ENCODE measurements at places on chromosomes 13 and 19.
A peak's percentile ranks its signal among the peaks of the same experiment; 100 is the strongest.

GRCh38 chr19:49818649-49819370, 721 bp downstream of the MED25 start:
- no peak for DNase-seq

DNA sequence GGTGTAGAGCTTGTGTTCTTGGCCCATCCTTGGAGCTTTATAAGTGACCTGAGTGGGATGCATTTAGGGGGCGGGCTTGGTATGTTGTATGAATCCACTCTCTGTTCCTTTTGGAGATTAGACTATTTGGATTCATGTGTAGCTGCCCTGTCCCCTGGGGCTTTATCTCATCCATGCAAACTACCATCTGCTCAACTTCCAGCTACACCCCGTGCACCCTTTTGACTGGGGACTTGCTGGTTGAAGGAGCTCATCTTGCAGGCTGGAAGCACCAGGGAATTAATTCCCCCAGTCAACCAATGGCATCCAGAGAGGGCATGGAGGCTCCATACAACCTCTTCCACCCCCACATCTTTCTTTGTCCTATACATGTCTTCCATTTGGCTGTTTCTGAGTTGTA, 6.1 kb downstream of the CLEC4M start:
- no peak for DNase-seq

DNA sequence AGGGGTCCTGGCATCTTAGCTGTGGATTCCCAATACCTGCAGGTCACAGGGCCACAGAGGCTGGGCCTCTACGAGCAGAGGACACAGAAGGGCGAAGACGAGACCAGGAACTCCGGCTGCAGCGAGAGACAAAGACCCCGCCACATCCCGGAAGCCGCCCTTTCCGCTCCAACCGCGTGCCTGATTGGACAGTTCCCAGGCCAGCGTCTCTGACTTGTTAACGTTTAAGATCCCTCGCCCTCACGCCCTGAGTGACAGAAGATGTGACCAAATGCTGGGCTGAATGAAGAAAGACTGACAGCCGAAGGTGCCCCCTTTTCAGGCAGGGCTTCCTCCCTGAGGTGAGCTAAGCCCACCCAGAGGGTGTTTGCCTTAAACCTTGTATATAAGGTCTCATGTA, at the start of gene ZNF98:
Gene ZNF98, minus strand, starts transcription at position 136 of the 400 bp plus-strand sequence. Its CDS starts 122 bp downstream, at position 14.
- no peak for DNase-seq

DNA sequence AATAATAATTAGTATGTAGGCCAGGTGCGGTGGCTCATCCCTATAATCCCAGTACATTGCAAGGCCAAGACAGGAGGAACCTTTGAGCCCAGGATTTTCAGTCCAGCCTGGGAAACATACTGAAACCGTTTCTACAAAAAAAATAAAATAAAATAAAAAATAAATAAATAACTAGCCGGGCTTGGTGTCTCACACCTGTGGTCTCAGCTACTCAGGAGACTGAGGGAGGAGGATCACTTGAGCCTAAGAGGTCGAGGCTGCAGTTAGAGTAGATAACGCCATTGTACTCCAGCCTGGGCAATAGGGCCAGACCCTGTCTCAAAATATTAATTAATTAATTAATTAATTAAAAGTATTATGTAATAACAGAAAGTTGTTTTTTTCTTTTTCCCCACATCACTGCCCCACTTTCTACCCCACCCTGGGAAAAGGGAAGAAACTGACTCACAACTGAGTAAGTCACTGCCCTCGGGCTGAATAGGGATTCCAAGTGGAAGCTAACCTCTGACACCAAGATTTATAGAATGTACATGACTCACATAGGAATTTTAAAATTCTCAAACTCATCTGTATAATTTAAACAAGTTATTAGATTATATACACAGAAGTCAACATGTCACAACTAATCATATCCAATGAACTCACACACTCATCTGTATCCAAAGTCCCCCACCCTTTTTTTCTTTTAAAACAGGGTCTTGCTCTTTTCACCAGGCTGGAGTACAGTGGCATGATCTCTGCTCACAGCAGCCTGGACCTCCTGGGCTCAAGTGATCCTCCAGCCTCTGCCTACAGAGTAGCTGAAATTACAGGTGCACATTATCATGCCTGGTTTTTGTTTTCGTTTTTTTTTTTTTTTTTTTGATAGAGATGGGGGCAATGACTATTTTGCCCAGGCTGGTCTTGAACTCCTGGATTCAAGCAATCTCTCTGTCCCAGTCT, 12.5 kb downstream of the ZNF611 start:
- no peak for DNase-seq

DNA sequence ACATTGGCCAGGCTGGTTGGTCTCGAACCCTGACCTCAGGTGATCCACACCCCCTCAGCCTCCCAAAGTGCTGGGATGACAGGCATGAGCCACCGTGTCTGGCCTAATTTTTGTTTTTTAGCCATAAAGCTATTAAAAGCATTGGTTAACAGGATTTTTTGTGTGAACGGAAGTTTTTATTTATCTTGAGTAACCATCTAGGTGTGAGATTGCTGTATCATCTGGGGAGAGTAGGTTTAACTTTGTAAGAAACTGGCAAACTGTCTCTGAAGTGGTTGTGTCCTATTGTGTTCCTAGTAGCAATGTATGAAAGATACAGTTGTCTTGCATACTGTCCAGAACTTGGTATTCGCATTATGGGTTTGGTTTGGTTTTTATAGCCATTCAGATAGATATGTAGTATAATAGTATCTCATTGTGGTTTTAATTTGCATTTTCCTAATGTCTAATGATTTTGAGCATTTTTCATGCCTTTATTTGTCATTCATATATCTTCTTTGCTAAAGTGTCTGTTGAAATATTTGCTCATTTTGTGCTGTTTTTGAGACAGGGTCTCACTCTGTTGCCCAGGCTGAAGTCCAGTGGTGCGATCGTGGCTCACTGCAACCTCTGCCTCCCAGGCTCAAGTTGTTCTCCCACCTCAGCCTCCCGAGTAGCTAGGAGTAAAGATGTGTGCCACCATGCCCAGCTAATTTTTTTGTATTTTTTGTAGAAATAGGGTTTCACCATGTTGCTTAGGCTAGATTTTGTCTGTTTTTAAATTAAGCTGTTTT, 13.5 kb upstream of the PLEKHF1 start:
- DNase-seq, result no peak

- DNase-seq, result no peak
These were observed 82.0 kb downstream of the FRY start for GRCh38 chr13:32113532-32113931.

DNA sequence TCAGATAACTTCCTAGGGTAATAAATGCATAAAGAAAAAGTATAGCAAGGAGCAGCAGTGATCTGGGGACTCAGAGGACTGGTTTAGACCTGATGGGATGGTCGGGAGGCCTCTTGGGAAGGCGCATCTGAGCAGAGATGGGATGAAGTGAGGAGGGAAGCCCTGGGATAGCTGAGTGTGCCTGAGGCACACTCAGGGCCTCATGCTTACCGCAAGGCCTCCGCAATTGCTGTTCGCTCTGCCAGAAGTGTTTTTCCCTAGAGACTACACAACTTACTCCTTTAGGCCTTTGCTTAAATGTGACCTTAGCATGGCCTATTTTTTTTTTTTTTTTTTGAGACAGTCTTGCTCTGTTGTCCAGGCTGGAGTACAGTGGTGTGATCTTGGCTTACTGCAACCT, 4.1 kb upstream of the DLL3 start:
- DNase-seq, result no peak

DNA sequence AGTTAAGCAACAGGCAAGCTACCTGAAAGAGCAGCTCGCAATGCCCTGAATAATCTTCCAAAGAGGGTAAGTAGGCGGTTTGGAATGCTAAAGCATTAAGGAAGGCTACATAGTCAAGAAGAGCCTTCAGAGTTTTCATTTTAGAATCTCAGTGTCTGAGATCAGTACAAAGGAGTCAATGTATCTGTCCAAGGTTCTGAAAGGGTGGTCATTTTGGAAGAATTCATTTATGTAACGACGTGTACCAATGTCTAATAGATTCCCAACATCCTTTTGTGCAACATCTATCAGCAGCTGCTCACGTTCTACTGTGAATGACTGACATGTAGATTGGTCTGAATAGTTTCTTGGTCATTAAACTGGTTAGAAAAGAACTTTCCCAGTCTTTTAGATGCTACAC, 15.2 kb downstream of the ZNF665 start:
- no peak for DNase-seq

DNA sequence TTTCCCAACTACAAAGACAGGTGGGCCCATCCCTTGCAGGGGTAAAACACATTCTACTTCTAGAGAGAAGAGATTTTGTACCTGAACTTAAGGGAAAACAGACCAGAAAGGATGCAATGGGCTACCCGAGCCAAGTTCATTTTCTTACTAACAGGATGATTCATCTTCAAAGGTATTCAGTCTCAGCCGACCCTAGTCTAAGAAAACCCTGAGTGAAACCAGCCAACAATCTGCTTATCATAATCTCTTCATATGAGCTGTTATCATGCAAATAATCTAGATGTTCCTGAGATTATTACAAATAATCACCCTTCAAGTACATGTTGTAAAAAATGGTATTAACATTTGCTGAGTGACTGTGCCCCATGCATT, 15.6 kb downstream of the PABPC3 start:
- no peak for DNase-seq

- DNase-seq, result no peak
These were observed 47.9 kb upstream of the EPHX3 start for GRCh38 chr19:15280048-15280725.

DNA sequence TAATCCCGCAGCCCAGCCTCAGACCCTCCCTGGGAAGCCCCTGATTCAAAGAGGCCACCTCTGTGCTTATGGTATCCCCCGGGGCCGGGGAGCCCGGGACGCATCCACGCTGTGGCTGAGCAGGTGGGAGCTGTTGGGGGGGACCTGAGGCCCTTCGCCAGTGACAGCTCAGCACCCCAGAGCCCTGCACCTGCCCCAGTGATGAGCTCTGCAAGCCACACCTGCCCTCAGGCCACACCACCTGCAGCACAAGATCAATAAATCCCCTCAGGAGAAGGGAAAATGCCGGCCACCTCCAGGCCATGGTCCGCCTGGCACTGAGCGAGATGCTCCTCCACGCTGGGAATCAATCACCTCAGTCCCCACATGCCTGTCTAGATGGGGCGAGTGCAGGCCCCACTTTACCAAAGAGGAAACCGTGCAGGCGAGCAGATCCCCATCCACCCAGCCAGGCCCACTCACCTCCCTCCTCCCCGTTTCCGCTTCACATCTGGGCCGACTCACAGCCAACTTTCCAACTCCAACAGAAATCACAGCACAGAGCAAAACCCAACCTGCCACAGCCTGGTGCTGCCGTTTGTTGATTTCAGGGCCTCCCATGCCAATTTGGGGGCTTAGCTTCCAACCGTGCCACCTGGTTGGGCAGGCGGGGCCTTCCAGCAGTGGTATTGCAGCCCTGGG, 12.8 kb downstream of the MOB3A start:
- peak; percentile 78 for DNase-seq

- DNase-seq, result no peak
These were observed 155.9 kb upstream of the SPRY2 start for GRCh38 chr13:80496721-80497397.

DNA sequence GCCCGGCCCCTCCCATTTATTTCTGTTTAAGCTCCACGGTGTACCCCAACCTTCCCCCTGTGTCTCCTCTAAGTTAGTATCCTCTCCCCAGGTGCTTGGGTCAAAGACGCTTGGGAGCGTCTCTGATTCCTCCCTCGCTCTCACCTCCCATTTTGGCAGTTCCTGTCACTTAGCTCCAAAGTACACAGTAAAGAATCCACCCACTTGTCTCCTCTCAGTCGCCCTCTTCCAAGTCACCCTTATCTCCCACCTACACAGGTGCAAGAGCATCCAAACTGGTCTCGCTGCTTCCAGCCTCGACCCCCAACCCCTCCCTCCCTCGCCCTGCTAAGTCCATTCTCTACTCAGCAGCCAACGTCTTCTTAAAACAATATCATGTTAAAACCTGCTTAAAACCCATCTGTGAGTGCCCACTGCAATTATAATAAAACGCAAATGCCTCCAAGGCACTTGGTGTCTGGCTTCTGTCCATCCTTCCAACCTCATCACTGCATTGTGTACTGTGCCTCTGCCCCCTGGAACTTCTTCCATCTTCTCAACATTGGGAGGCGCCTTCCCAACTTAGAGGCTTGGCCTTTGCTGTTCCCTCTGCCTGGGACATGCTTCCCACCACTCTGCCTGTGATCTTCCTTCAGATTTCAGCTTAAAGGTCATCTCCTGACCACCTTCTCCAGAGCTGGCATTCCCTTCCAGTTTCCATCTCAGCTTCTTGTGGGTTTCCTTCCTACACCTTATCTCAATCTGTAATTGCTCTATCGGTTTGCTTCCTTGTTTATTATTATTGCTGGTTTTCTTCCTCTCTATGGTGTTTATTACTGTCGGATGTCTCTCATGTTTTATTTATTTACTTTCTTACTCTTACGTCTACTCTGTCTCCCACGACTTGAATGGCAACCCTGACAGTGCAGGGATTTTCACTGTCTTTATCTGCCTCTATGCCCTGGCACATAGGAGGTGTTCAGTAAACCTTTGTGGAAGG, 9.5 kb upstream of the KLK14 start:
- DNase-seq, result no peak

DNA sequence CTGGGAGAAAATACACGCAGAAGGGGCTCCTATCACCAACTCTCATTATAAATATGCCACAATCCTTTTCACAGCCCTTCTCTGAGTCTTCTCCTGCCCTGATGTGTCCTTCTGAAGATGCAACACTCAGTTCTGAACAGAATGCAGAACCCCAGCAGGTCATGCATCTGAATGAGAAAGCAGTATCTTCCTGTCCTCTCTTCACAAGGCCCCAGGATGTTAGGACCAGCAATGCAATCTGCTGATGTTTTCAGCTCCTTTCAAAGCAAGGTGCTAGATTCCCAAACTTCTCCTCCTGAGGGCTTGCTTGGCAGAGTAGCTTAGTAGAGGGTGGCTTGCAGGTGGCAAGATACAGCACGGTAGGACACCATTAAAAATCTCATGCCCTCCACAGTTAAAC, 22.3 kb upstream of the DOCK9 start:
- DNase-seq, result no peak

- DNase-seq, result peak; percentile 27
These were observed 28.7 kb downstream of the CYP4F2 start for GRCh38 chr19:15869109-15869555.

DNA sequence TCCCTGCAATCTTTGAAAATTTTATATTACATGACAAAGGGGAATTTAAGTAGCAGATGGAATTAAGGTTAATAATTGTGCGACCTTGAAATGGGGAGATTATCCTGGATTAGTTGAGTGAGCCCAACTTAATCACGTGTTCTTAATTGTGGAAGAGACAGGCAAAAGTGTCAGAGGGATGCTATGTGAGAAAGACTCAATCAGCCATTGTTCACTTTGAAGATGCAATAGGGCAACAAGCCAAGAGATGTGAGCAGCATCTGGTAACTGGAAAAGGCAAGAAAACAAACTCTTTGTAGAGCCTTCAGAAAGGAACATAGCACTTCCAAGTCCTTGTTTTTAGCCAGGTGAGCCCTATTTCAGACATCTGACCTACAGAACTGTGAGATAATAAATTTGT, 247.7 kb downstream of the SLITRK1 start:
- DNase-seq, result no peak

Measured in CD4-positive, alpha-beta T cell treated with Interleukin-15 for 1 hour (primary cell).